AG10803 (cell line): ENCODE measurements at places on chromosomes 16 and 17.

GRCh38 chr17:58248955-58249269, 10.5 kb downstream of the LPO start:
- no peak for DNase-seq

DNA sequence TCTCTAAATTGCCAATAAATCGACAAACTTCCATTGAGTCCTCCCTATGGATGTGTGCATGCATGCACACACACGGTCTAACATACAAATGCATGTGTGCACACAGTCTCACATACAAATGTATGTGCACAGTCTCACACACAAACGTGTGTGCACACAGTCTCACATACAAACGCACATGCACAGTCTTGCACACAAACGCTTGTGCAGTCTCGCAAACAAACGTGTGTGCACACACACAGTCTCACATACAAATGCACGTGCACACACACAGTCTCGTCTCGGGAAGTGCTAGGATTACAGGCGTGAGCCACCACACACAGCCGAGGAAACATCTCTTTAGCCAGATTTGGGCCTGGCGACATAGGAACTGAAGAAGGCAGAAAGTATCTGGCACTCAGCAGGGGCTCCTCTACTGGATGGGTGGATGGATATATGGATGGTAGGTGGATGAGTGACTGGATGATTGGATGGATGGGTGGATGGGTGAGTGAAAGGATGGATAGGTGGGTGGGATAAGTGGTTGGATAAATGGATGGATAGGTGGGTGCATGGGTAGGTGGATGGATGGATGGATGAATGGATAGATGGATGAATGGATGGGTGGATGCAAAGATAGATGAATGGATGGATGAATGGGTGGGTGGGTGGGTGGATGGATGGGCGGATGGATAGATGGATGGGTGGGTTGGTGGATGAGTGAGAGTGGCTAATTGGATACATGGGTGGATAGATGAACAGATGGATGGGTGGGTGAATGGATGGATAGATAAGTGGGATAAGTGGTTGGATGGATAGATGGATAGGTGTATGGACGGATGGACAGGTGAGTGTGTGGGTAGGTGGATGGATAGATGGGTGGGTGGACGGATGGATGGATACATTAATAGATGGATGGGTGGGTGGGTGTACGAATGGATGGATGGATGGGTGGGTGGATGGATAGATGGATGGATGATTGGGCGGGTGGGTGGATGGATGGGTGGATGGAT, 48.9 kb upstream of the FASN start:
- no peak for DNase-seq

- DNase-seq, result no peak
Measured at GRCh38 chr17:40846515-40847144, 20.4 kb downstream of the KRT12 start.

DNA sequence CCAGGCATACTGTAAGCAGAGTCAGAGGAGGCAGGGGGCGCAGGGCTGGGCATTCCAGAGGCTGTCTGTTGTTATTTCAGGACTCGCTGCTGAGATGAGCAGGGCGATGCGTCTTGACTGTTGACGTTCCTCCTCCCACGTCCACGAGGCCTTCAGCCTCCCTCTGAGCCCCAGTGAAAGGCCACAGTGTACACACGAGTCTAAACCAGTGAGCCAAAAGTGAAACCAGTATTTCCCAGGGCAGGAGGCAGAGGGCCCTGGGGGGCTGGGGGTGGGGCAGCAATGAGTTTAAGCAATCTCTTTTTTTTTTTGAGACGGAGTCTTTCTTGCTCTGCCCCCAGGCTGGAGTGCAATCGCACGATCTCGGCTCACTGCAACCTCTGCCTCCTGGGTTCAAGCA, 21.5 kb downstream of the SMTNL2 start:
- DNase-seq, result no peak

DNA sequence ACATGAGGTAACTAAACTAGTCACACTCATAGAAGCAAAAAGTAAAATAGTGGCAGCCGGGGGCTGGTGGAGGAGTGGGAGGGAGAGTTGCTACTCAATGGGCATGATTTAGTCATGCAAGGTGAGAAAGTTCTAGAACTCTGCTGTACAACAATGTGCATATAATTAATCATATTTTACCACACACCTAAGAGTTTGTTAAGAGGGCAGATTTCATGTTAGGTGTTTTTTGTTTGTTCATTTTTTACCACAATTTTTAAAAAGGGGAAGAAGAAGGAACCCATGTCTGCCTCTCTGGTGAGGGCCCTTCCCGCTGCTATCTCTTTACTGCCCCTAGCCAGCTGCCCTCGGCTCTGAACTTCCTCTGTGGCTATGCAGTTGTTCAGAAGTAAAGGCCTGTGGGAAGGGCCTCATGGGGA, 11.2 kb downstream of the CD300LB start:
- DNase-seq, result no peak

GRCh38 chr16:80544326-80544725, 3.5 kb downstream of the DYNLRB2 start:
- DNase-seq, result no peak
